Karpas-422 (cell line): ENCODE measurements at places on chromosomes 3 and 15.

DNA sequence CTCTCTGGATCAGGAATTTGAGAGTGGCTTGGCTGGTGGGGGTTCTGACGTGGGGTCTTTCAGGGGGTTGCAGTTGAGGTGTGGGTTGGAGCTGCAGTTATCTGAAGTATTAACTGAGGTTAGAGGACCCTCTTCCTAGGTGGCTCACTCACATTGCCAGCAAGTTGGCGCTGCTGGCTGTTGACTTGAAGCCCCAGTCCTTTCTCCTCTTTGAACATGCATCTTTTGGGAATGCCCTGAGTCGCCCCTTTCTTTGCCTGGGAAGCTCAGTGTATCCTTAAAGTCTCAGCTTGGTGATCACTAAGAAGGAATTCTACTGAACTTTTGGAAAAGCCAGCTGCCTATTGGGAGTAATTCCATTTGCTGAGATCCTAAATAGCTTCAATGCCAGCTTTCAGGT, 13.0 kb upstream of the AMOTL2 start:
- no peak for DNase-seq

GRCh38 chr3:117235304-117235703, 525.7 kb downstream of the TUSC7 start:
- DNase-seq: no peak

GRCh38 chr3:188531210-188531609, 377.3 kb downstream of the LPP start:
- no peak for DNase-seq

DNA sequence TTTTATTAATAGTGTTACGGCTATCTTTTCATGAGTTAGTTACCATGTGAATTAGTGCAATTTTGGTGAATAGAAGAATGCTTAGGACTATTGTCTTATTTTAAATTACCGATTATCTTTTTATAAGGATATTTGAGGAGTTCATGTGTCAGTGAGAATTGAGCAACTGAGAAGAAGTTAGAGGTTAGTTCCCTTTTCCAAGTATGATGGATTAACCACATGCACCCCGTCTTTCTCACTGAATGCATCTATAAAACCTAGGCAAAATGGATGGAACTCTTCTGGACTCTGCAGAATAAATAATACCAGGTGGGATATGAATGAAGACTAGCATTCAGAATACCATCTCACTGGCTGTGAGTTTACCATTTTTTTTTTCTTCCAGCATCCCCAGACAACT, 74.3 kb downstream of the TCF12 start:
- DNase-seq: no peak

DNA sequence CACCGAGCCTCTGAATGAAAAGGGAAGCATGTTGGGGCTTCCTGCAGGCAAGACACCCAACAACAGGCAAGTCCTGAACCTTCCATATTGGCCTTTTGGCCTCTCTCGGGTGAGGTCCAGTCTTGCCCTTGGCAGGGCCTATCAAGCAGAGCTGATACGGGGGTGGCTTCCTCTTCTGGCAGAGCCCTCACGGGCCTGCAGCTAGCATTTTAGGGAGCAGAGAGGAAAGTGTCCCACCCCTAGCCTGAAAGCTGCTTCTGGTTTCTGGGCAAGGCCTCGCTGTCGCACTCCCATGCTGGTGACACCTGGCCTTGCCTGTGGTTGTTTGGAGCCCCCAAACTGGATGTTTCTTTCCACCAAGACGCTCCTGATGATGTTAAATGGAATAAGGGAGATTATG, 31.8 kb upstream of the CTSH start:
- DNase-seq: peak; percentile 47

- no peak for DNase-seq
Observed at GRCh38 chr3:58005669-58006068, 2.6 kb upstream of the FLNB start.

GRCh38 chr15:88115486-88116152, 140.9 kb downstream of the NTRK3 start:
- DNase-seq: no peak

- no peak for DNase-seq
Observed at GRCh38 chr3:136885357-136886213, 23.6 kb downstream of the NCK1 start.

DNA sequence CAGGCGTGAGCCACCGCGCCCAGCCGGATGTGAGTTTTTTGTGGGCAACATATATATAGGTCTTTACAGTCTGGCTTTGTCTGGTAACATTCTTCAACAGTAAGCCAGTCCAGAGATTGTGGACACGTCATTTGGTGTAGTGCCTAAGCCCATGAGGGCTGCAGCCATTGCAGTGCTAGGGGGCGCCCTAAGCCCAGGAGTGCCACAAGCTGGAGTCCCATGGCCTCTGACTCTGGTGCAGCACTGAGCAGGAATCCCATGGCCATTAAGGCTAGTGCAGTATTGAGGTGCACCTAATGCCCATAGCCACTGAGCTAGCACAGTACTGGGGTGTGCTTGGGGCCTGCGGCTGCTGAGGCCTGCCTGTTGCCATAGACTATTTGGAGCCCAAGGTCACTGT, 136.4 kb upstream of the NDN start:
- peak; percentile 47 for DNase-seq

GRCh38 chr15:60054472-60054871, 50.4 kb downstream of the FOXB1 start:
- DNase-seq: no peak
